Mucosa of descending colon (tissue), 3 donors: ENCODE measurements at places on chromosomes 7 and 10. TPM values are rescaled to one million over a fixed set of nuclear protein-coding genes. Genes with fewer than 3 reads are reported as not detected.
A peak's percentile ranks its signal among the peaks of the same experiment; 100 is the strongest.

Gene SLC13A1
- 2.1 TPM for total RNA-seq

Gene TMEM168
- 29.1 TPM for total RNA-seq

Gene CASP7
- 113 TPM for total RNA-seq

Gene DENND11
- 28.0 TPM for total RNA-seq

Gene ACBD5
- 39.9 TPM for total RNA-seq

Gene SEMA3D
- 1.5 TPM for total RNA-seq

Gene PILRA
- total RNA-seq = 7.8 TPM

Gene ANLN
- total RNA-seq = 6.4 TPM

Gene CTNNA3
- total RNA-seq = 0.70 TPM

Gene VIPR2
- total RNA-seq = 19.8 TPM

Gene SPOCK2
- 3.1 TPM for total RNA-seq

GRCh38 chr10:112175409-112175808, 8.2 kb downstream of the GPAM start:
- peak; percentile 19 for DNase-seq

- DNase-seq = peak; percentile 90
These were observed 29.7 kb downstream of the STN1 start for GRCh38 chr10:103888113-103888841.

- DNase-seq = no peak
These were observed 84.4 kb downstream of the KLF6 start for GRCh38 chr10:3700531-3701076.

- DNase-seq = no peak
These were observed 2.1 kb downstream of the CNNM2 start for GRCh38 chr10:102919992-102920739.

DNA sequence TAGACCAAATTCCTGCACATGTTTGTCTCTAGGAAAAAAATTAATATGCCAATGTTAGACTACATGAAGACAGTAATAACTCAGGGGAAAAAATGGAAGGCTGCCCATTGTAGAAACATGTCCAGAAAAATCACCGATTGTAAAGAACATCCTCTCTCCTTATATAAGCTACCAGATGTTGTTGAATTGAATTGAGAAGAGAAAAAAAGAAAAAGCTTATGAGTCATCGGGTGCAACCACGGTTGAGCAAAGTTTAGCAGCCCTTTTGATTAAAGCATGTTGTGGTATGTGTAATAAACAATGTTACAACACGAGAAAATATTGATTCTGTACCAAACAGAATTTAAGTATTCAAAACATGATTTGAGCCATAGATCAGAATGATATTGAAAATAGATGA, 102.3 kb upstream of the ARHGAP21 start:
- no peak for DNase-seq

- DNase-seq = no peak
These were observed 187.8 kb downstream of the PLPP4 start for GRCh38 chr10:120644556-120645410.

DNA sequence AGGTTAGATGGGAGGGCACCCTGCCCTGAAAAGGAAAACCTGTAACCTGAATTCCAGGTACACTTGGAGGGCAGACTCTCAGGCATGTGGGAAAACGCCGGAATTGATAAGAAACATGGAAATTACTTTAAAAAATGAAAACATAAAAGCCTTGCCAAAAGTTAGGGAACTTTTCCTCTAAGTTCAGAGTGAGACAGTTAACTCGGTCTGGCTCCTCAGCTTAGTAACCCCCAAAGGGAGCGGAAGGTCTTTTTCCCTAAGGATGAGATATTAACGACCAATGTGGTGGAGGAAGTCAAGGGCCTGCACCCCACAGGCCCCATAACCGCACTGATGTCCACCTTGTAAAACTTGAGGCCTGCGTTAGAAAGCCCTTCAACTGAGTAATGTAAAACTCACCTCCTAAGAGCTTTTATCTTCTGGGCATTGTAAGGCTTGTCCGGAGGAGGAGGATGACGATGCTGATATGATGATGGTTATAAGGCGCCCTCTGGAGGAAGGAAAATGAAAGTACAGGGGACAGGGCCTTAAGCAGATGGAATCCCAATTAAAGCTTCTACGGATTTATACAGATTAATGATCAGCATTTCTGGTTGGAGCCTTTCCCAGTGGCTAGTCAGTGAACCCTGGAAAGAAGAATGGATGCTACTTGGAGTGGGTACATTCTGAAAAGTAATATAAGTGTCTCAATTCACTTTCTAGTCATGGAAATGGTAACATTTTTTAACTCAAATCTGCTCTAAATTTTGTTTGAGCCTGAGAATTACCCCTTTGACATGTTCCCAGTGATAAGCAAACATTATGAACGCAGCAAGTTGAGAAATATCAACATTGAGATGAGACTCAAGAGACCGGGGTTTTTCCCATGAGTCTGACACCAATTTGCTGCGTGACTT, 694 bp downstream of the COL1A2 start:
- peak; percentile 54 for DNase-seq

DNA sequence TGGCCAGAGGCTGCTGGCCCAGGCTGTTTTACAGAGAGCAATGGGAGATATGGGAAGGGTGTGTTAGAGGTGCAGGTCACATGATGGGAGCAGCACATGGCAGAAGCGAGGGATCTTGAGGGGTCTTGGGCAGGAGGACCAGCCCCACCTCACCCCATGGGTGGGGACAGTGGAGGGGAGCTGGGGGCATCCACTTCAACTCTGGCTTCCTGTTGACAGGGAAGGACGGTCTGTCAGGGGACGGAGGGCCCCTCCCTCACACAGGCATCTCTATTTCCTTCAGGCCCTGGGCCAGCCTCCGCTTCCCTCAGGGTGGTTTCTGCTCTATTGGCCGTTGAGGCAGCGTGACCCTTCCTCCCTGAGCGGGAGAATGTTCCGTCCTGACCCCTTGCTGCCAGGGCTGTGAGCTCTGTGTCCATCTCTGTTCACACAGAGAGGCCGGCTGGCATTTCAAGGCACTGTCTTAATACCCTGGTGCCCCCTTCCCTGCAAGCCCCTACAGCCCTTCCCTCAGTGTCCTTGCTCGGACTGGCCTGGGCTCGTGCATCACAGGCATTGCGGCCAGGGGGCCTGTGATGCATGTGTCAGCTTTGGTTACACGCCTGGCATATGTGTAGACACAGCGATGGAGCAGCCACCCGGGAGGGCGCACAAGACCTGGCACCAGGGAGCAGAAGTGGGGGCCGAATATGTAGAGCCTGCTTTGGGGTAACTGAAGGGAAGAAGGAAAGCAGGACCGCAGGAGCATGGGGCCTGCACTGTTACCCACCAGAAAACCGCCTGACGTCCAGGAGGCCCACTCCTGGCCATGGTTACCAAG, 31.8 kb downstream of the RAMP3 start:
- no peak for DNase-seq

DNA sequence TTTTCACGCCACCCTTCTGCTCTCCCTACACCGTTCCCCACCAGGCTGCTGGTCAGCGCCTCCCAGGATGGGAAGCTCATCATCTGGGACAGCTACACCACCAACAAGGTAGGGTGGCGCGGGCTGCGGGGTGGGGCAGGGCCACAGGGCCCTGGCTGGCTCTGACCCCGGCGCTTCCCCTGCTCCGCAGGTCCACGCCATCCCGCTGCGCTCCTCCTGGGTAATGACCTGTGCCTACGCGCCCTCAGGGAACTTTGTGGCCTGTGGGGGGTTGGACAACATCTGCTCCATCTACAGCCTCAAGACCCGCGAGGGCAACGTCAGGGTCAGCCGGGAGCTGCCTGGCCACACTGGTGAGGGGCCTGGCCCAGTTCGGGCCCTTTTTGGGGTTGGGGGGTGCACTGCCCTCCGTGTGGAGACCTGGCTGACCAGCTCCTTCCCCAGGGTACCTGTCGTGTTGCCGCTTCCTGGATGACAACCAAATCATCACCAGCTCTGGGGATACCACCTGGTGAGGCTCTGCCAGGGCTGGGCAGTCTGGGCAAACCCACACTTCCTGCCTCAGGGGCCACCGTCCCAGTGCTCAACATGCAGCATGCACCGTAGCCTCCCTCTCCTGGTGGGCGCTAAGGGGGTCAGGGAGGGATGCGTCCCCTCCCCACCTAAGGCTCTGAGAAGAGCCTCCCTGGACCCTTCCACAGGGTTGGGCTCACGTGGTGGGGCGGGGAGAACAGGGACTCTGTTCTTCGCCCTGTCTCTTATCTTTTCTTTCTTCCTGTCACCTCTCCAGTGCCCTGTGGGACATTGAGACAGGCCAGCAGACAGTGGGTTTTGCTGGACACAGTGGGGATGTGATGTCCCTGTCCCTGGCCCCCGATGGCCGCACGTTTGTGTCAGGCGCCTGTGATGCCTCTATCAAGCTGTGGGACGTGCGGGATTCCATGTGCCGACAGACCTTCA, 4.0 kb downstream of the GNB2 start:
- DNase-seq = no peak
